ENCODE measurements at places on chromosomes 3 and 15. TPM values are rescaled to one million over a fixed set of nuclear protein-coding genes. Genes with fewer than 3 reads are reported as not detected.
A peak's percentile ranks its signal among the peaks of the same experiment; 100 is the strongest.

DNA sequence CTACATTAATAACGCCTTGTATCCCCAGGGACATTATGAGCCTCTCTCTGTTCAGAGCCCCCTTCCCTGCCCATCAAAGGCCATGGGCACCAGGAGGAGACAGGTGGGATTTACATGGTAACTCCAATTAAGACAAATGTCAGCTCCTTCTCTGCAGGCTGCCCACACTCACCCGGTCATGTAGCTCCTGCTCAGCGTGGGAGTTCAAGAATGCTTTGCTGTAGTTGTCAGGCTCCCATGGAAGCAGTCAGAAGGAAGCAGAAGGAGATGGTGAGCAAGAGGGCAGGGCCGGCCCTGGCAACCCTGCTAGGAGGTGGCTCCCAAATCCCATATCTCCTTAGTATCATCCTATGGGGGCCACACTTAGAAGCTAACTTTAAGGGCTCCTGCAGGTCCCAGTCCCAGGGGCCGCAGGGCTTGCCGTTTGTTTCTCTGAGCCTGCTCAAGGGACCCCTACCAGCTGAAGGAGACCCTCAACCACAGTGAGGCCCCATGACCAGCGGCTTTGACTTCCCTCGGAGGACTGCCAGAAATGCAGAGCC is 218.4 kb upstream of the TLE3 start:
- no peak for DNase-seq

RASA2 gene
- 6.2 TPM for total RNA-seq

DNA sequence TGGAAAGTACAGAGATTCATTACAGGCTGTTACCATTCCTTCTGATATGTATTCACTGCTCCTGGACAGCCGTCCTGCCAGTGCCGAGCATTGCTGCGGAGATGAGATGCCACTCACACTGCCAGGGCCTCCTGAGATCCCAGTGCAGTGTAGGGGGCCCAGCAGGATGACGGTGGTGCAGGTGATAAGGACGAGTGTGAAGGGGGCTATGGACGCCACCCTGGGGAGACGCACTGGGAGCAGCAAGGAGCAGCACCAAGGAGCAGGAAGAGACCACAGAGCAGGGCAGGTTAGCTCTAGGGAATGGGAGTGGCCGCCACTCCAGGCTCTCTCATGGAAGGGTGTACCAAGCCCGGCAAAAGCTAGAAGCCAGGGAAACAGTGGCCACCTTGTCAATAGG is 4.0 kb upstream of the KLF15 start:
- no peak for DNase-seq

CPEB1 gene
- not detected for total RNA-seq

GOLGA6B gene
- not detected for total RNA-seq

- no peak for DNase-seq
These were observed 50.3 kb upstream of the PLSCR5 start for GRCh38 chr3:146655333-146655996.

CCRL2 gene
- not detected for total RNA-seq

DNA sequence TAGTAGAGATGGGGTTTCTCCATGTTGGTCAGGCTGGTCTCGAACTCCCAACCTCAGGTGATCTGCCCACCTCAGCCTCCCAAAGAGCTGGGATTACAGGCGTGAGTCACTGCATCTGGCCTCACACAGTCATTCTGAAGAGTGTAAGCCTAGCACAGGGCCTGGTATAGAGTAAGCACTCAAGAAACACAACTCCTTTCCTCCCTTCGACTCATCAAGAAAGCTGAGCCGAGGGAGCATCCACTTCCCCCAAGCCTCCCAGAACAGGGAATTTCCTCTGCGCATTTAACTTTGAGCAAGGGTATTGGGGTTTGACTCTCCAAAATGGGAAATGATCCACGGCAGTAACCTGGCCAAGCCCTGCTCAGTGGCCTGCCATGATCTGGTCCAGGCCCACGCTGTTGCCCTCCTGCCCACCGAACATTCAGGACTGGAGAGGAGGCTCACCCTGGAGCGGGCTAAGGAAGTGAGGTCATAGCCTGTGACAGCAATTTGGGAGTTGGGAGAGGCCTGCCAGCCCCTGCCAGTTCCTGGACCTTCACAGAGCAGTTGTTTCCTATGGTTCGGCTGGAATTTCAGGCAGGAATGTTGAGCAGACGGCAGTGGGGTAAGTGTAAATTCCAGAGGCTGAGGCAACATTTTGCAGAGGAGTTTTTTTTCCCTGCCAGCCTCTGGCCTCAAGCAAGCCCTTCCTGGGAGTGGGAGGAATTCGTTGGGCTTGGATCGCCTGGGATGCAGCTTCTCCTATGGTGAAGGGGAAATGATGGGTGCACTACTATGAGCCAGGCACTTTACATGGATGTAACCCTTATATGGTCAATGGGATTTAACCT is 21.2 kb upstream of the SMAD3 start:
- peak; percentile 67 for DNase-seq

DNA sequence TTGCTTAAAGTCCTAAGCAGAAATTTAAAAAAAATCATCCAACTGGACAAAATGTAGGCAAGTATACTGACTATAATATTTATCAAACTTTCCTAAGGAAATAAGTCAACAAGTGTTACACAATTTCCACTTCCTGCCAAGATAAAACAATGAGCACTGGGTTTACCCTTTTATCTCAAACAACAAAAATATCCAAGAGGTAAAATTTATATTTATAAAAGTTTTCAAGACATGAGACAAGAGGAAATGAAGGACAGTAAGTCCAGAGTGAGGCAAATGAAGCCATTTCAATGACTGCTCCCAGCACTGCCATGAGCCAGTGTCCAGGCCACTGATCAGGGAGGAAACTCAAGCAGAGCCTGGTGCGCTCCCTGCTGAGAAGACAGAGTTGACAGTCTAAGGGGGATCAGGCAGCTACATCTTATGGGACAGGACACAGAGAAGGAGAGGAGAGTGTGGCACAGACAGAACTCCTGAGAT is 439.4 kb downstream of the RAP2B start:
- DNase-seq, result no peak

Measured in stomach (tissue), 19 donors.